ENCODE measurements at places on chromosomes 13 and 19.

DNA sequence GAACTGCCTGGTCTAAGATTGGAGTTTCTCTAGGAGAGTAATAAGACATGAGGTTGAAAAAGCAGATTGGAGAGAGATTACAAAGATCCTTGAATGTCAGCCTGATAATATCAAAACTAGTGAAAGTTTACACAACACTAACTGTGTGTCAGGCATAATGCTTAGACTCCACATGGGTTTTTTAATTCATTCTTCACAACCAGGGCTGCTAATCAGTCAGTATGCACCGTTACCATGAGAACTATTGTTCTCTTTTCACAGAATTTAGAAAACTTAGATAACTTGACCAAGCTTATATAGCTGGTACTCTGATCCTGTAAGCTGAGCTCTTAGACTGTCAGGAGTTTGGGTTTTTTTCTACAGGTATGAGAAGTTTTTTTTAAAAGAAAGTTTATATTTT, 46.6 kb upstream of the TSC22D1 start:
- DNase-seq: no peak

- no peak for DNase-seq
Observed at GRCh38 chr13:110398564-110399507, 91.8 kb downstream of the COL4A2 start.

- DNase-seq: no peak
Observed at GRCh38 chr13:75764251-75764925, 128.3 kb downstream of the LMO7 start.

GRCh38 chr13:39893808-39894207, 238.3 kb downstream of the COG6 start:
- no peak for DNase-seq

DNA sequence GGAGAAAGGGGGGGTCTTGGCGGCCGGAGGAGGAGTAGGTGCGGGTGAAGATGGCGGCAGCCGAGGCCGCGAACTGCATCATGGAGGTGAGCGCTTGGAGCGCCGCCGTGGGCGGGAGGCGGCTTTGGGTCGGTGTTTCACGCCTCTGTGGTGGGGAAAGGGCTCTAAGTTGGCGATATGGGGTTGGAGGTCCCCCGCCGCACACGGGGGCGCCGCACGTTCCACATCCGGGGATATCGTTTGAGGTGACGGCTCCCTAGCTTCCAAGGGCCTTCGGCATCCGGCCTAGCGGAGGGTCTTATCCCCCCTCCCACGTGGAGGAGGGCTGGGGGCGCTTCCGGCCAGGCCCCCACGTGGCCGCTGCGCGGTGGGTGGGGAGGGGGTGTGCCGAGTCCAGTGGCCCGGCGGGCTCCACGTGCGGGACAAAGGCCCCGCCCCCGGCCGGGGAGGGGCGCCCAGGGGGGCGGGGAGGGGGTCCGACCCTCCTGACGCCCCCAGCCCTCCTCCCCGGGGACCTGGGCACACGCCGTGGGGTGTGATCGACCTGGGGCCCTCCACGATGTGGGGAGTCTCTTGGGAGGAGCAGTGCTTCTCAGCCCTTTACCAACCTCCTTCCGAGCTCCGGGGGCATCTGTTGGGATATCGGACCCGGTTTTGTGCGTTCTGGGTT, at the start of gene PRMT1:
Gene PRMT1, plus strand, starts transcription at position 41 of the 670 bp plus-strand sequence. Its CDS starts 10 bp downstream, at position 51.
- no peak for DNase-seq

- no peak for DNase-seq
Observed at GRCh38 chr19:56091751-56092546, 29.1 kb downstream of the ZNF787 start.

GRCh38 chr13:111367340-111367739, 46.9 kb downstream of the TEX29 start:
- DNase-seq: no peak

- DNase-seq: no peak
Observed at GRCh38 chr13:73119612-73120011, 60.8 kb downstream of the KLF5 start.

- DNase-seq: no peak
Observed at GRCh38 chr19:15623711-15624318, 8.8 kb downstream of the CYP4F8 start.

DNA sequence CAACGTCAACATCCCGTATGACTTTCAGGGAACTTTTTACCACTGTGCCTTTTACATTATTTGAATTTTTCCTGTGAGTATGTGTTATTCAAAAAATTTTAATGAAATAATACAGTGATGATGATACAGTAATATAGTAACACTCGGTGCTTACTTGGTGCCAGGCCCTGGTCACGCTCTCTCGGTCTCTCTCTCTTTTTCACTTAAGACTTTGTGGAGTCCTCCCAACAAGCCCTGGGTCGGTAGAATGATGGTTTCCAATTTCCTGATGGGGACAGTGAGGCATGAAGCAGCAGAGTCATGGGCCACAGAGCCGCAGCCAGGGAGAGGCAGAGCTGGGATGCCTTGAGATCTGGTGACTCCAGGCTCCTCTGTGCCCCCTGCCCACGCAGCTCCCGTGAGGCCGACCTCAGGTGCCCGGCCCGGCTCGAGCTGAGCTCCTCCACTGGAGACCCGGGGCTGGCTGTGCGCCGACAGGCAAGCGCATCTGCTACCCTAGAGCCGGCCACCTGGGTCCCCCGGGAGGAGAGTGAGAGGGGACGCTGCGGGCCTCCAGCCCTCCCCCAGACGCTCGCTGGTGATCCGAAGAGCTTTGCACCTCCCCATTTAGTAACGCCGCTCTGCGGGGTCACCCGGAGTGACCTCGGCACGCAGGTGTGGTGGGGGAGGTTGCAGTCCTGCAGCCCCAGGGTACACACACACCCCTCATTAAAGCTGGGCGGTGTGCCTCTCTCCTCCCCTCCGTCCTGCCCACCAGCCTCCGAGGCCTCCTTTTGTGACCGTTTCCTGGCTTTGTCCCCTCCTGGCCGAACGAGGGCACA, 4.4 kb upstream of the SBK3 start:
- DNase-seq: no peak

DNA sequence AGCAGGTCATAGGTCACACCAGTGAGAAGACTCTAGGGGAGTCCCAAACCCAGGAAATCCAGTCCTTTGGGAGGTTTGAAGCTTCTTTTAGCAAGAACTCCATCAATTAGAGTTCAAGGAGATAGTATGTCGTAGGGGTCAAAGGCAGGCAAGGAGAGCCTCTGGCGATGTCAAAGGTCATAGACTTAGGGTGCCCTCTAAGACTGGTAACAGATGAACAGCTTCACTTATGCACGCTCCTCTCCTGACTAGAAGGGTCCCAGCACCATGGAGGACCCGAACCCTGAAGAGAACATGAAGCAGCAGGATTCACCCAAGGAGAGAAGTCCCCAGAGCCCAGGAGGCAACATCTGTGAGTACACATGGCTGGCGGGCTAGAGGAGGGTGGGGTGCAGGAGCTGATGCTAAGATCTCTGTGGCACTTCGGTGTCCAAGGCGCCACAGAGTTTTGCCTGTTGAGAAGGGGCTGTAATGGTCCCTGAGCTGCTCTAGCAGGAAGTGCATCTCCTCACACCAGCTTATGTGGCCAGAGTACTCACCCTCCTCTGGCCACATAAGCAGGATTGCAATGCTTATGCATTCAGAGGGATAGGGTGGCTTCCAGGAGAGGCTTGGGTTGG, 557 bp downstream of the ZNF576 start:
- no peak for DNase-seq

GRCh38 chr13:88000239-88000638, 329.1 kb downstream of the SLITRK5 start:
- DNase-seq: no peak

GRCh38 chr13:112894673-112895481, 74.1 kb upstream of the MCF2L start:
- no peak for DNase-seq

- no peak for DNase-seq
Observed at GRCh38 chr19:2428321-2428690, 920 bp upstream of the TIMM13 start.

- DNase-seq: no peak
Observed at GRCh38 chr13:71644579-71644978, 222.4 kb downstream of the DACH1 start.

GRCh38 chr13:23348262-23349127, 85.0 kb downstream of the SACS start:
- DNase-seq: no peak

DNA sequence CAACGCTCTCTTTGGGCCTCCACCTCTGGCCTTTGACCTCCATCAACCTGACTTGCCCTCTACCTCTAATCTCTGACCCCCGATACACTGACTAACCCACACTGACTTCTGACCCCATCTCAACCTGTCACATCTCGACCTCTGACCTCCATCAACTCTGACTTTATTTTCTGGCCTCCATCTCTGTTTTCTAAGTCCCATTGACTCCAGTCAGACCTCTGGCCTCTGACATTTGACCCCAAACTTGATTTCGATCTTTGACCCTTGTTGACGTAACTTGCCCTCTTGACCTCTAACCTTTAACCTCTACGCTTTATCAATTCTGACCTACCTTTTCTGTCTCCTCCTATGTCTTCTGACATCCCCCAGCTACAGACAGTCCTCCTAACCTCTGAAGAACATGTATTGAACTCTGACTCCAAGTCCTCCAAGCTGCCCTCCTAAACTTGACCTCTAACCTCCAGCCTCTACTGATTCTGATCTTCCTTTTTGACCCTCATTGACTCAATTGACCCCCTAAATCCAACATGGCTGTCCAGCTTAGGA, 780 bp downstream of the ACP4 start:
- no peak for DNase-seq

- no peak for DNase-seq
Observed at GRCh38 chr13:29434217-29434945, 161.1 kb downstream of the SLC7A1 start.

Data from NCI-H1048 (cell line).